ENCODE measurements at places on chromosomes 16 and 17.

GRCh38 chr16:89712274-89712781, 8.4 kb downstream of the VPS9D1 start:
- no peak for DNase-seq
- H3K4me1 ChIP-seq: peaks cover 11% of the 10 kb centered on the region
- H3K27me3 ChIP-seq: no peaks in the 10 kb centered on the region
- H3K36me3 ChIP-seq: no peaks in the 10 kb centered on the region
- H3K4me3 ChIP-seq: peak overlapping the region; percentile 55

DNA sequence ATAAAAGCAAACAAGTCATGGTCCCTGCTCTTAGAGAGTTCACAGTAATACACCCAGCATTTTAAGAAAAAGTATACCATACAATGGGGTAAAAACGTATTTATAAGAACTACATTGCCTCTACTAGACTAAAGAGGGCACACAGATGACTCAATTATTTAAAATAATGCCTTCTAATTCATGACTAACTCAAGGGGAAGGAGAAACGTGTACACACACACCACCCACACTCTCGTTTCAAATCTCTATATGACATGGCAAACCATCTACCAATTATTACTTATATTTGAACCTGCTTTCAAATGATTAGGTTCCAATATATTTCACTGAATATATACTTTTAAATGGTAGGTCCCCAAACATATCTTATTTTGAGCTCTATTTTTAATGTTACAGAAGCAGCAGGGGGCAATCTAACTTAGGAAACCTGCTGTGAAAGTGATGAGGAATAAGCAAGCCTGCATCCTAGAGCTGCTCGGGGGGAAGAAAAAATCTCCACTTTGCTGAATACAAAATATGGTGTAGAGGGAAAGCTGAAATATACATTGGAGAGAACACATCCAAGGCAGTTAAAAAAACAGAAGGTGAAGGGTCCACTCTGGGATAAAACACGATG, 232.4 kb upstream of the PSMD7 start:
- H3K27me3 ChIP-seq: no peaks in the 10 kb centered on the region
- H3K27ac ChIP-seq: no peak overlapping the region

- no peaks in the 10 kb centered on the region for H3K27me3 ChIP-seq
- H3K27ac ChIP-seq: peak overlapping the region; percentile 93
- no peaks in the 10 kb centered on the region for H3K36me3 ChIP-seq
- peak; percentile 66 for DNase-seq
These were observed 634 bp downstream of the KANSL1 start for GRCh38 chr17:46192439-46193150.

DNA sequence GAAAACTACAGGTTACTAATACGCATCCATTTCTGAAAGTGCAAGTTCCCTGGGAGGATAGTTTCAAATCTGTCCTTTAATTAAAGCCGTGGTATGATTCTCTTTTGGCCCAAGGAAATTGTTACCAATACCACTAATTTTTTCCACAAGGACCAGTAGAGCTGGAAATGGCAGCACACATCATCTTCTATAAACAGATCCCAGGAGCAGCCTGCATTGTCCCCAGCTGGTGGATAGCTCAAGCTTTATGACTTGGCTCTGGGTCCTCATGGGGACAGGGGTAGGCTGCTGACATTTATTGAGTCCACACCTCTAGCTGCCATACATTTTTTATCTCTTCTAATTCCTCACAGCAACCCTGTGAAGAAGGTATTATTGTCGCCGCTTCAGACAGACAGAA, 35.8 kb upstream of the BHLHA9 start:
- no peaks in the 10 kb centered on the region for H3K36me3 ChIP-seq
- H3K4me1 ChIP-seq: peaks cover 9% of the 10 kb centered on the region
- no peak overlapping the region for H3K27ac ChIP-seq
- H3K4me3 ChIP-seq: no peak overlapping the region

DNA sequence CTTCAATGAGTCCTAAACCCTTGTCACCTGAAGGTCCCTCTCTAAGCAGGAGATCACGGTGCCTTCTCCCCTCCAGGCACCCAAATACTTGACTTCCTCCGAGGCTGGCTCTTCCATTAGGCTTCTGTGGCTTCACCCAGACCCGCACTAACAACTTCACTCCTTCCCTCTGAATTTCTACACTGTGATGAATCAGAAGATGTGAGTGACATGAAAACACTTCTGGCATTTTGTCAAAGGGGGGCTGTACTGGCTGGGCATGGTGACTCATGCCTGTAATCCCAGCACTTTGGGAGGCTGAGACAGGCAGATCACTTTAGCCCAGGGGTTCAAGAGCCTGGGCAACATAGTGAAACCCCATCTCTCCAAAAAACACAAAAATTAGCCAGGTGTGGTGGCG, 72.6 kb upstream of the CNEP1R1 start:
- no peak for DNase-seq
- no peaks in the 10 kb centered on the region for H3K36me3 ChIP-seq
- no peak overlapping the region for H3K4me3 ChIP-seq
- no peak overlapping the region for H3K27ac ChIP-seq
- no peaks in the 10 kb centered on the region for H3K4me1 ChIP-seq

DNA sequence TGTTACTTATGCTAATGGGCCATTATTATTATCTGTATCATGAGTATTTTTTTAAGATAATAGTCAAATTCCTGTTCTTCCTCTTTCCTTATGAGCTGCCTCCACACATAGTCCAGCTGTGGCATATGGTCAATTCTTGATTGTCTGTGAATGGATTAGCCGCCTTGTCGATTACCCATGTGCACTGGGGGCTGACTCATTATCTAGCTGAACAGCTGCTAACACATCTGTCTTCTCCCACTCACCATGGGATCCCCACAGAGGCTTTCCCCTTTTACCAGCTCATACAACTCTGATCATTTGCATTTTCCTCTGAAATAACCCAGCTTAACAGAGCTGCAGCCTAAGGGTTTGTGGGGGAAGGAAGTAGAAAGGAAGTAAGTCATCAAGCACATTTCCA, 915.0 kb downstream of the CDH11 start:
- H3K4me1 ChIP-seq: no peaks in the 10 kb centered on the region
- H3K36me3 ChIP-seq: no peaks in the 10 kb centered on the region
- no peaks in the 10 kb centered on the region for H3K27me3 ChIP-seq
- H3K4me3 ChIP-seq: no peak overlapping the region
- no peak for DNase-seq

GRCh38 chr16:64712026-64712425, 409.8 kb downstream of the CDH11 start:
- H3K4me1 ChIP-seq: no peaks in the 10 kb centered on the region
- no peaks in the 10 kb centered on the region for H3K36me3 ChIP-seq
- H3K27me3 ChIP-seq: no peaks in the 10 kb centered on the region
- H3K27ac ChIP-seq: no peak overlapping the region
- DNase-seq: no peak

DNA sequence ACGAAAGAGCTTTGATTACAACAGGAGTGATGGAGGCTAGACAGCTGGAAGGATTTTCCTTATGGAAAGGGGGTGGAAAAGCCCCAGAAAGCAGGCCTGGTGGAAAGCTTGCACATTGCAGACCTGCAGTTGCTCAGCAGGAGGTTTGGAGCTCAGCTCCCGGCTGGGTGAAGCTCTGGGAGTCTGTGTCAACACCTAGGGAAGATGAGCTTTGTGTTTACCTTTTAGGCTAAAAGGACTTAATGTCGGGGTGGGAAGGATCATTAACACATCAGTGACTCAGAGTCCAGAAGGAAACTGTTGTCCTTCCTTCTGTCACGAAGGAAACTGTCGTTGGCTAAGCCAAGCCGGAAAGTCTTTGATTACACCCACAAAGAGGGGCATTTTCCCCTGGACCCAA, 48.2 kb downstream of the RAP1GAP2 start:
- no peak for DNase-seq
- peaks cover 15% of the 10 kb centered on the region for H3K4me1 ChIP-seq
- H3K36me3 ChIP-seq: no peaks in the 10 kb centered on the region
- H3K27ac ChIP-seq: no peak overlapping the region

DNA sequence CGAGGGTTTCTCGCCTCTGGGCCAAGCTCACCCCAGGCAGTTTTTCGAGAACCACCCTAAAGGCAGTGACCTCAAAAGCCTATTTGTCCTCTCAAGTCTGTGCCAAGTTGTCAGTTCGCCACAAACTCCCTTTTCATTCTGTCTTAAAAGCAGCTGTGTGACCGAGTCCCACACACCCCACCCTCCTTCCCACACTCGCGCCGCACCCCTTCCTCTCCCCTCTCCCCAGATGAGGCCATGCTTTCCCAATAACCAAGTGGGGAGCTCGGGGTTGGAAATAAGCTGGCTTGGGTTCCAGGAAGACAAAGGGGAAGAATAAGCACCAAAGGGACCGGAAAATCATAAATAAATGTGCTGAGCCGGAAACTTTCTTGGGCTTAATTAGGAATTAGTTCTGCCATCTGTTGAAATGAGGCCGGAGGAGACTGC, 36.7 kb downstream of the GRIN2C start:
- H3K36me3 ChIP-seq: peaks cover 46% of the 10 kb centered on the region
- H3K27me3 ChIP-seq: no peaks in the 10 kb centered on the region
- no peaks in the 10 kb centered on the region for H3K4me1 ChIP-seq
- no peak overlapping the region for H3K27ac ChIP-seq

DNA sequence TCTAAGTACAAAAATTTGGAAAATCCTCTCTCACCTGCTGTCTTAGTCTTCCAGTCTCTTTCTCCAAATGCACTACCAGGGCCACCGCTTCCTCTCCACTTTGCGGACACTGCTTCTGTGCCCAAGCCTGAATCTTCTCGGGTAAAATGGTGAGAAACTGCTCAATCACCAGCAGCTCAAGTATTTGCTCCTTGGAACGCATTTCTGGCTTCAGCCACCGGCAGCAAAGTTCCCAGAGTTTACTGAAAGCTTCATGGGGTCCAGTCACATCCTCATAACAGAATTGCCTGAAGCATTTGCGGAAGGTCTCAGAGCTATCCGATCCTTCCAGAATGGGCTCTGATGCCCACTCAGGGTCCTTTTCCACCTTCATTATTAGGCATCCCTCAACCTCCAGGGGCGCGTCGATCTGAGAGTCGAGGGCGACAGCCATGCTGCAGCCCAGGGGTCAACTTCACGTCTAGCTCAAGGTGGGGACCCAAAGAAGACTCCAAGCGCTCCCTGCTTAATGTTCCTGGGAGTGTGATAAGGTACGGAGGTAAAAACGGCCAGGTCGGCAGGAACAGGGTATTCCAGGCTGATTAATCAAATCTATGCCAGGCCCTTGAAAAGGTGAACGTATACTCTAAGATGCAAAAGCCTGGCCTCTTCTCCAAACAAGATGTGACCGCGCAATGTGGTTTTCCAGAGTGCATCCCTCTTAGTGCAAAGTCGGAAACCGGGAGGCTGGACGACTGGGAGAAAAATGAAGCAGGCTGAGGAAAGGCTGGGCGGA, 763 bp downstream of the ZKSCAN2 start:
- H3K27me3 ChIP-seq: no peaks in the 10 kb centered on the region
- H3K36me3 ChIP-seq: no peaks in the 10 kb centered on the region
- H3K4me1 ChIP-seq: peaks cover 26% of the 10 kb centered on the region
- H3K4me3 ChIP-seq: peak overlapping the region; percentile 70

All from effector memory CD4-positive, alpha-beta T cell (primary cell).